ENCODE measurements at places on chromosomes 16 and 17.

- peak; percentile 66 for DNase-seq
Measured at GRCh38 chr17:31508288-31509094, 117.0 kb downstream of the RAB11FIP4 start.

DNA sequence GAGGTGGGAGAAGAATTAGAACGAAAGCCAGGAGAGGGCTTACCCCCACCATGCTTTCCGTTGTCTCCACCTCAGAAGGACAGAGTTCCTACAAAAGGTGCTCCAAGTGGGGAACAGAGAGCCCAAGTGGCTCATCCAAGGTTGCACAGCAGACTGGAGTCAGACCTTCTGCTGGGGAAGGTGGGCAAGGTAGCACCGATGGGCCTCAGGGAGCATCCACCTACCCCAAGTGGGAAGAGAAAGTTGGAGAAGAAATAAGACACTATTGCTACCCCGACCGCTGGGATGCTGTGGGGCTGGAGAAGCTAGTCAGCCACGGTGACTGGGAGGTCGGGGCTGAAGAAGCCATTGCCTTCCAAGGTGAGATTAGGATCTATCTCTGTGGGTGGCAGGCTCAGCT lies 21.5 kb downstream of the UNC119 start:
- no peak for DNase-seq

DNA sequence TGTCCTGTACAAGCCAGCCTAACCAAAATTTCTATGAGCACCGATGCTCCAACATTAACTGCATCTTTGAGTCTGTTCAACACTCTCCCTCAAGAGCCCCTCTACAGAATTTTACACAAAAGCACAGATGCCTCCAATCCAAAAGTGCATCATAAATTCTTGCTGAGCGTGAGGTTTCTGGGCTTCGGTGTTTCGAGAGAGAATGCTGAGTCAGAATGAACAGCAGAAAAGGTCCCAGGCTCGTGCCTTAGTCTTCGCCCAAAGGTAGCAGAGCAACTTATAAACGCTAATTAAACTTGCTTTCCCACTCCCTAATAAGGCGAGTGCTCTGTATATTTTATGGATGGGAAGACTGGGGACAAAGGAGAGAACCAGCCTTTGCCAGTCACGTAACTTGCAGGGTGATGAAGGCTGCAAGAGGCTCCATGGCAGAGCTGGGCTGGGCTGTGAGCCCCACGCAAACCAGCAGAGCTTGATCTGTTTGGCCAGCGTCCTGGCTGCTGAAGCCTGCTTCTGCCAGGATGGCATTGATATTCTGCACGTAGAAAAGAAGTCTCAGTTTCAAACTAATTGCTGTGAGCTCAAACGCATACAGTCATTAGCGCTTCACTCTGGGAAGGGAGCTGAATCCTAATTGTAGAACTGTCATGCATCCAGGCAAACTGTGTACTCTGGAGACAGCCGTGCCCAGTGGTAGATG lies 138.5 kb downstream of the DNAH9 start:
- DNase-seq = no peak

DNA sequence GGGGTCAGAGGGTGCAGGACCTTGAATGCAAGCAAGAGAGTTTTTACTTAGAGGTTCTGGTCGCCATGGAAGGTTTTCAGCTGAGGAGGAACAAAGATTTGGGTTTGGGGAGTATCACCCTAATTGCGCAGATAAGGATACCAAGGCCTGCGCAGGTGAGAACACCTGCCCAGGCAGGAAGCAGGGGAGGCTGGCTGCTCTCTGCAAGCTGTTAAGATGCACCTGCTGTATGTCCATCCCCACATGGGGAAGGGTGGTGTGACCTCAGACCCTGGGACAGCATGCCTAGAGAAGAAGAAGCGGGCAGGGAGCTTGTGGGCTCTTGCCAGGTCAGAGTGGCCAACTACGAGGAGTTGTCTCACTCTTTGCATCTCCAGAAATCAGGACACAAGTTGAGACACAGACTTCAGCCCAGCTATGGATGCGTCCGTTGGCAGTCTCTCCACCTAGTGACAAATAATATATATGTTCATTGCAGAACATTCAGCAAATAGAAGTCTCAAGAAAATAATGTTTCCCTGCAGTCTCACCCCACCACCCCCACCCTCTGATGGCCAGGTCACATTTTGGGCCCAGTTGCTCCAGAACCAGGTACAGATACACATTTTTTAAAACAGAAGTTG lies 77.7 kb downstream of the SREBF1 start:
- no peak for DNase-seq

DNA sequence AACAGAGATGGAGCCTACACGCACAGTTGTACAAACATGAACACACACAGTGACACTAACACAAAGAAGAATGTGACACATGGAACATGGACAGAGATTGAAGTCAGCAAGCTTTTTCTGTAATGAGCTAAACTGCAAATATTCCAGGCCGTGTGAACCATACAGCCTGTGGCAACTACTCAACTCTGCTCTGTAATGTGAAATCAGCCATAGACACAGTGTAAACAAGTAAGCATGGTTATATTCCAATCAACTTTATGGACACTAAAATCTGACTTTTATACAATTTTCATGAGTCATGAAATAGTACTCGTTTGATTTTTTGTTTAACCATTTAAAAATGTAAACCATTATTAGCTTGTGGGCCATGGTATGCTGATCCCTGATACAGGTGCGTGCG lies 120.2 kb downstream of the SMG6 start:
- no peak for DNase-seq

- DNase-seq = no peak
Measured at GRCh38 chr16:50291719-50292565, 25.6 kb downstream of the ADCY7 start.

- no peak for DNase-seq
Measured at GRCh38 chr17:81429821-81430551, 34.7 kb downstream of the BAHCC1 start.

GRCh38 chr16:85313526-85314301 lies 201.4 kb upstream of the CIBAR2 start:
- DNase-seq = no peak

GRCh38 chr17:72588961-72589360 lies 468.1 kb downstream of the SOX9 start:
- no peak for DNase-seq

DNA sequence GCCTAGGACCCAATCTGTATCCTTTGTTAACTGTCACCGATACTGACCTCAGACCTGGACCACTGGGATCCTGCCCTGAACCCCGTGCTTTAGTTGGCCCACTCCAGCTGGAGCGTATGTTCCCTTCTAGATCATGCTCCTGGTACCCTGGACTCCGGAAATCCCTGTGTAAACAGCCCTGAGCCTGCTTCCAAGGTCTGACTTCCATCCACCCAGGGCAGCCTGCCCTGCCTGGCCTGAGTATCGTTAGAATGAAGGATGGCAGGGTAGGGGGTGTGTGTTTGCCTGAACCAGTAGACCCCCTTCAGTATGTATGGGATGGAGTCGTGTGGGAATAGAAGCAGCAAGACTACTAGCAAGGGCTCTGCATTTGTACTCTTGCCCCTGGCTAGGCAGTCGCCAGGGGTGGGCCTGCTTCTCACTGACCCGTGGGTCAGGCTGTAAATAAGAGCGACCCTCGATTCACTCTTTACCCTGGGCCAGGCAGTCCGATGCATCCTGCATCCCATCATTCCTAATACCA lies 691 bp upstream of the TMEM98 start:
- no peak for DNase-seq

- no peak for DNase-seq
Measured at GRCh38 chr17:19401321-19402010, 9.6 kb upstream of the RNF112 start.

DNA sequence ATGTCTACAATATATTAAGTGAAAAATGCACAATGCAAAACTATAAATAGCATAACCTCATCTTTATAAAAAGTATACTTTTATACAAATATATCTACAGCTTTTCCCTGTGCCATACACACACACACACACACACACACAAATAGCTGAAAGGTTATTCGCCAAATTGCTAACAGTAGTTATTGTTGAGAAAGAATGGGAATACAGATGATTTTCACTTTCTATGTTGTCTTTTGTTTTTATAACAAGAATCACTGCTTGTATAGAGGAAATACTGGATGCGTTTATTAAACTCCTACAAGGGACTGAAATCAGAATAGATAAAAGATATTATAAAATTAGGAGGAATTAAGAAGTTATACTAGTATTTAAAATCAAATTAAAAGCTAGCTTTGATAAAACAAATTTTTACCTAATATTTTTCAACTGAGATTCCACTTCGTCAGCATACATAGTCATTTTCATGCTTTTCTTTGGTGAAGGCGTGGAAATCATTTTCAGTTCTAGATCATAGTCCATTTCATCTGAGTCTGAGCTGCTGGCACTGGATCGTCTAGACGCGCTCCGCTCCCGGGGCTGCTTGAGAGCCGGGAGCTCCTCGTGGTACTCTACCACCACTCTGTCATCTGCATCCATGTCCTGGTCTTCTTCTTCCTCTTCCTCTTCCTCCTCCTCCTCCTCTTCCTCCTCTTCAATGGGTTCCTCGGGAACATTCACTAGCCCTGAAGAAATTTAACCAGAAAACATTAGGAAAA lies 17.0 kb upstream of the ITGAE start:
- no peak for DNase-seq

GRCh38 chr17:56756536-56756935 lies 77.2 kb downstream of the C17orf67 start:
- no peak for DNase-seq

DNA sequence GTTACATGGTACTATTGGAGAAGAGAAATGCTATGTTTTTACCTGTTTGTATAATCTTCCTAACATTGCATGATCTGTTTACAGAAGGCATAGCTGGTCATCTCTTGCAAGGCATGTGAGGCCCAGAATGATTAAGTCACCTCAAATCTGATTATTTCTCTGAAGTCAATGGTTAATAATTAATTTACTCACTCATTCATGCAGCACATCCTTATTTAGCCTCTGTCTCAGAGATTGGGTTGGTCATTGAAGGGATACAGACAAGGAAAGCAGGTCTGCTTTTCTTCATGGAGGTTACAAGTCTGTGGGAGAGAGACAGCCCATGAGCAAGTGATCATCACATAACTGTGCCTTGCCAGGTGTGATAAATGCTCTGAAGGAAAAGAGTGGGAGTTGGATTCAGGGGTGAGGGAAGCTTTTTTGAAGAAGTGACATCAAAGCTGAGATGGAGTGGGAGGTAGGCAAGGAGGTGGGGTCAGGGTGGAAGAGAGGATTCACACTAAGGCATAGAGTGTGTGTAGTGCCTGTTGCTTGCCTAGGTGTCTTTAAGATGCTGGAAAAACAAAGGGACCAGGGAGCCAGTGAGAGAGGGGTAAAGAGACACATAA lies 16.3 kb upstream of the RBFOX1 start:
- no peak for DNase-seq

DNA sequence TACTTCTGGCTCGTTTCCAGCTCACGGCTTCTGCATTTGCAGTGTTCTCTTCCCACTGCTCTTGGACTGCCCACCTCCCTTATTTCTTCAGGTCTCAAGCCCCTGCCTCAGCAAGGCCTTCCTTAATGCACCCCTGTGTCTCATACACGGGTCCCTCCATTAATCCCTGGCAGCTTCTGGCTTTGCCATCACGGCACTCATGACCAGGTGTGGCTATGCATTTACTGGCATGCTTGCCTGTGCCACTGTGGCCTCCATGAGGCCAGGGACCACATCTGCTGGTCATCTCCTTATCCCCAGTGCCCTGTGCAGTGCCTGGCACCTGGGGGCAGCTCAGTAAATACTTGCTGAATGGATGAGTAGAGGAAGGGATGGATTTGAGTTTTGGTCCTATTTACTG lies 114.1 kb downstream of the C16orf78 start:
- peak; percentile 8 for DNase-seq

DNA sequence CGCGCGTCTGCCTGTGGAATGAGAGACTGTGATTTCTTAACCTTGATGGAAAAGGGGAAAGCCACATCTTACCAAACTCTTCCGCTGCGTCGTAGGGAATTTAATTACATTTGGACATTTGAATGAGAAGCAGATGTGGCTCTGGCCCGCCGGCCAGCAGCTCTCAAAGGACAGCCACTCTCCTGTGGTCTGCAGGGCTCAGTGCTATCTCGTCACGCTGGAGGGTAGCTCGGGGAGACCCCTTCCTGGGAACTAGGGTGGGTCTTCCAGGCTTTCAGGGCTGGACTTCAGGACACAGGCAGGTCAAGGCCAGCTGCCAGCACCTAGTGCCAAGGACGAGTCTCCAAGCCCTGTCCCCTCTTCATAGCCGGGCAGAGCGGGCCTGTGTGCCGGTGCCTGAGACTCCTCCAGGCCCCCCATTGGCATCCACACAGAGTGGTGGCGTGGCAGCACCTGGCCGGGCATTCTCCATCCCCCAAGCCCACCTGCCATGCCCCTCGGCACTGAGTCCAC lies 15.9 kb upstream of the TBX2 start:
- no peak for DNase-seq

DNA sequence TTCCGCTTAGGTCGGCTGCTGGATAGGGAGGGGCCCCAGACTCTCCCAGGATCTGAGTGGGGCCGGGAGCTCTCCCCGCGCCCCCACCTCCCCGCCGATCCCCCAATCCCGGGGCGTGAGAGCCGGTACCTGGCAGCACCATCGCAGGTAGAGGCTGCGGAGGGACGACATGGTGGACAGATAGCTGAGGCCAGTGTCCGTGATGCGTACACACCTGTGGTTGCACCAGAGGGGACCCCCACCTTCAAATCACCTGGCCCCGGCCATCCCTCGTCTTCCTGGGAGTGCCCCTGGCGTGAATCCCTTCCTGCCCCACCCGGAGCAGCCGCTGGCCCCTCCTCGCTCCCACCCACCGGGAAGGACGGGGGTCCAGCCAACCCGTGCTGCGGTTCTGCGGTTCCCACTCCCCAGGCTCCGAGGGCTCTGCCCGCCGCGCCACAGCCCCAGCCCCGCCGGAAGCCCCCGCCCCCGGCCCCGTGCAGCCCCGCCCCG lies 4.7 kb upstream of the WDR24 start:
- no peak for DNase-seq

GRCh38 chr16:67430977-67431774 lies at the start of gene HSD11B2:
HSD11B2 (plus strand) TSS chr16:67431121; CDS start chr16:67431249, 128 bp downstream.
- DNase-seq = peak; percentile 62

- DNase-seq = no peak
Measured at GRCh38 chr17:83162035-83162745, 82.8 kb downstream of the METRNL start.

GRCh38 chr16:70253291-70254106 lies 1.8 kb upstream of the EXOSC6 start:
- no peak for DNase-seq

DNA sequence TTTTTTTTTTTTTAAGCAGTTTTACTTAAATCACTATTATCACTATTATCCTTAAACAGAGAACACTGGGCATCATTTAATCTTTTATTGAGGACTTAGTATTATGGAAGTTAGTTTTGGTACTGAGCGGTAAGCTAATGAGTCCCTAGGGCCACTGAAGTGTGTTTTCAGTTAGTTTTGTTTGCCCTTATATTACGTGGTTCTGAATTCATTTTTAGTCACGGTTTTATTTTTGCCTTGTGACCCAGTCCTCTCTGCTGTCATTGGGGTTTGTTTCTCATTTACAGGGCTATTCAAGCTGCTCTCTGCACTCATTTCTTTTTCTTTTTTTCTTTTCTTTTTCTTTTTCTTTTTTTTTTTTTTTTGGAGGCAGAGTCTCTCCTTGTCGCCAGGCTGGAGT lies 17.3 kb downstream of the RABEP1 start:
- no peak for DNase-seq
